Activated CD4-positive, alpha-beta T cell treated with anti-CD3 and anti-CD28 coated beads, Interleukin-2, amount 50 U/mL, for 4 hours (primary cell): ENCODE measurements at places on chromosomes 16 and 17.

- DNase-seq, result no peak
Measured at GRCh38 chr17:8889458-8890210, 22.2 kb upstream of the PIK3R6 start.

- DNase-seq, result no peak
Measured at GRCh38 chr17:17712268-17712924, 31.1 kb downstream of the RAI1 start.

- no peak for DNase-seq
Measured at GRCh38 chr17:28865946-28866752, 11.3 kb downstream of the ERAL1 start.

- DNase-seq, result no peak
Measured at GRCh38 chr16:65831903-65832666, 534.4 kb upstream of the CDH5 start.

GRCh38 chr17:76544546-76545365, 4.9 kb downstream of the PRCD start:
- DNase-seq, result no peak

DNA sequence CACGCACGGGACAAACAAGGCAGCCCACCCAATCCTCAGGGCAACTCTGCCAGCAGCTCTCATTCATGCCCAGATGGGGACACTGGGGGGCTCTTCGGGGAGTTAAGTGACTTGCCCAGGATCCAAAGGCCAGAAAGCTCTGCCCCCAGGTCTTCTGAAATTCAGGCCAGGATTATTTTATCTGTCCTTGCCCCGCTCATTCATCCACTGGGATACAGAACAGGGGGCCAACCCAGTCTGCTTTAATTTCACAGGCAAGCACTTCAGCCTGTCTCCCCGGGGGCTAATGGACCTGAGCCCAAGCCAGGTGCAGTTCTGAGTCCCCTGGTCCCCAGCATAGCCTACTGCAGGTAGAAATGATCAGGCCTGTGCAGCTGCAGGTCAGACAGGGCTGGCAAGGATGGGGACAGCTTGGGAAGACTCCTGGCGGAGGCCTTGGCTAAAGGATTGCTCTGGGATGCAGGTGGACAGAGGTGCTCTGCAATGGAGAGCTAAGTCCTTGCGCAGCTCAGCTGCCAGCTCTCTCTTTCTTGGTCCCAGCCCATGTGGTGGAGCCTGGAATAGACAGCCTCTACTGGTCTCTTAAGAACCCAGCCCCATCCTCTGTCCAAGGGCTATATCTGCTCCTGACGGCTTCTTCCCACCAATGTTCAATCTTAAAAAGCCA, 766 bp upstream of the B3GNT9 start:
- DNase-seq, result no peak

GRCh38 chr17:70808596-70808995, 639.3 kb downstream of the KCNJ2 start:
- DNase-seq, result no peak

DNA sequence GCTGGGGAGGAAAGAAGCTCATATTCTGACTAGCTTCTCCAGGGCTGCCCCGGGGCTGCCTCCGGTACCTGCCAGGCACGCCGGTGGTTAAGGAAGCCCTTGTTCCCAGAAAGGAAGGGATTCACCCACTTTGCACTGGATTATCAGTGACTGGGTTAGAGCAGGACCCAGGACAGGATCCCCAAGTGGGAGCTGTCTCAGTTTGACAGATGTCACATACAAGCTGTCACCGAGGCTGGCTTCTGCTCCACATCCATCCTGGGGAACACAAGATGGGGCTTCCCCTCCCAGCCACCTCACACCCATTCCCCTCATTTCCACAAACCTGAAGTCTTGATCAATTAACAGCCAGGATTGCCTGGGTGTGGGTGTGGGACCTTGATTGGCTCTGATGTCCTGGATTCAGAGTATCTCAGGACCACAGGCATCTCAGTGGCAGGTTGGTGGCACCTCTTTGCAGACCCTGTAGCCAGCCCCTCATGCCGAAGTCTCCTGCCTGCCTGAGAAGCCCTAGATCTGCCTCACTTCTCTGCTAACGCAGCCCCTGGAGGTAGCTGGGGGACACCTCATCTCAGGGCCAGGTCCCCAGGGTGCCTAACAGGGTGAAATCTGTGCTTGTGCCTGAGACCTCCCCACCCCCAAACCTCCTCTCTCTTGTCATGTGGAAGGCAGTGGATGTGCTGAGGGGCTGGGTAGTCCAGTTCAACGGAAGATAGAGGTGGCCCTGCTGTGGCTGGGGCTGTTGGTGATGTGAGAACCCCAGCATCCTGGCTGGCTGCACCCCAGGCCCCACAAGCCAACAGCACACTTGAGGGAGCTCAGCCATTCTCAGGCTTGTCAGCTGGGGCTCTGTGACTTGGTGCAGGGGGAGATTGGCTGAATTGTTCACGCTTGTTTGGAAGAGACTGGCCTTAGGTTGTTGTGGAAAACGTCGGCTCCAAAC, 1.4 kb downstream of the CACNG5 start:
- DNase-seq, result no peak

DNA sequence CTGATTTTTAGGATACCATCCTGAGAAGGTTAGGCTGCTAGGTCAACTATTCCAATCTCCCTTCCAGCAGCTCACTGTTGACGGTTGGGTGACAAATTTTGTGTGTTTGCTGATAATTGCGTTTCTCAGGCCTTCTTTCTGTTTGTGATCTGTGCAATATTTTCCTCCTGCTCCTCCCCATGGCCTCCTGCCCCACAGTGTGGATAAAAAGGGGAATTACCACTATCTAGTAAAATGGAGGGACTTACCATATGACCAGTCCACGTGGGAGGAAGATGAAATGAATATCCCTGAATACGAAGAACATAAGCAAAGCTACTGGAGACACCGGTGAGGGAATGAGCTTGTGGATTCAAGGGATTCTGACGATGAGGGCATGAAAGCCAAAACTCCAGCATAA, 9.2 kb downstream of the CHD3 start:
- no peak for DNase-seq

GRCh38 chr16:31020536-31020935, 10.1 kb upstream of the STX1B start:
- no peak for DNase-seq

DNA sequence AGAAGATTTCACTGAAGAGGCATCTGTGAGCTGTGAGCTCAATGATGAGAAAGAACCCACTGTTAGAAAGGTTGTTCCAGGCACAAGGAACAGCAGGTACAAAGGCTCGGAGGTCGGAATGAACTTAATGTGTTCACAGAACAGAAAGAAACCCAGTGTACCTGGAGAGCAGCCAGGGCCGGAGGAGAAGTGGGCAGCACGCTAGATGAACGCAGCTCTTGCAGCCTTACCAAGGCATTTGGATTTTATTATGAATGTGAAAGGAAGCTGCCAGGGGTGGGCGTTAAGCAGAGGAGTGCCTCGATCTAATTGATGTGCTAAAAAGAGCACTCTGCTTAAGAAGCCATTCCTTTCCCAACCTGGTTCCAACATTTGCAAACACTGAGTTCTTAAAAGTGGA, 19.0 kb downstream of the EEF2K start:
- DNase-seq, result no peak

DNA sequence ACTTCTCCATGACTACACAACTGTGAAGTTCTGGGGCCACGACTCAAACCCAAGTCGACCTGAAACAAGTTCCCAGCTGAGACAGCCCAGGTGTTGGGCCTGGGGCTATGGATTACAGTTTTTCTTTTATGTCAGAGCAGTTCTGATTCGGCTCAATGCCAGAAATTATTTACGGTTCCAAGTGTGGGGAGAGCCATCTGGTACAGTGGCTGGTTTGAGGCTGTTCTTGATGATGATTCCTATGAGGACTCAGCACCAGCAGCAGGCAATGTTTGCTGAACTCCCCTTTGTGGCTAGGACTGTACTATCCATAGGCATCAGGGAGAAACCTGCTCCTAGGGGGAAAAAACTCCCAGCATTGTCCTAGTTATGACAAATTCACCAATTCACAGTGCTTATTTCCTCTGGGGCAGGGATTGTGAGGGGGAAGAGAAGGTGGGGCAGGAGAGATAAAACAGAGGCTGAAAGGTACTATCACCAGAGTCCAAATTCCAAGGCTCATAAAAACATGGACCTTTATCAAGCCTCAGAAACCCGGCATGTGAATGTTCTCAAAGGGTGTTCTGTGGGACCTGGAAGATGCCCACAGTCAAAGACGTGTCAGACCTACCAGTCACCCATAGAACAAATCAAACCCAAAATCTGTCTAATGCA, 18.2 kb upstream of the CMTM4 start:
- no peak for DNase-seq

GRCh38 chr17:27898096-27898495, 4.9 kb upstream of the LYRM9 start:
- no peak for DNase-seq
